SK-N-SH treated with all-trans-retinoic acid at 6 μM for 48 hours (cell line): ENCODE measurements at places on chromosomes 2 and 18.

DNA sequence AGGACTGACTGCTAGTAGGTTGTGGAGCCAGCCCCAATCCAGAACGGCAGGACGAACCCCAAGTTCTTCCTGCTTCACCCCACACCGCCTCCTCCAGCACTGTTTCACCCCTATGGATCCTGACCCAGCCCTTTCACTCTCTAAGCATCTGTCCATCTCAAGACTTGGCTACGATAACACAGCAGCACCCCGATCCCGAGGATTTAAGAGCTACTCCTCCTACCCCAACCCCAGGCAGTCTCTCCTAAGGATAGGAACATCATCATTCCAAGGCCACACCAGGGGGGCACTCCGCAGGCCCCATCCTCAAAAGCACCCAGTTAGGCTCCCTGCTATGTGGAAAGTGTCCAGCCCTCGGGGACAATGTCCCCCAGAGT is 645 bp downstream of the KCTD18 start:
- peak; percentile 51 for ATAC-seq

GRCh38 chr18:12102136-12102842 is 8.6 kb downstream of the ANKRD62 start:
- no peak for ATAC-seq

- ATAC-seq, result no peak
Observed at GRCh38 chr2:70007151-70007550, 45.7 kb upstream of the ASPRV1 start.

- no peak for ATAC-seq
Observed at GRCh38 chr2:11008773-11009172, 97.0 kb downstream of the KCNF1 start.

- ATAC-seq, result no peak
Observed at GRCh38 chr18:33470216-33470615, 29.7 kb upstream of the CCDC178 start.

- no peak for ATAC-seq
Observed at GRCh38 chr2:155714983-155715382, 617.5 kb downstream of the NR4A2 start.

- no peak for ATAC-seq
Observed at GRCh38 chr2:239644011-239644410, 243.2 kb upstream of the HDAC4 start.

DNA sequence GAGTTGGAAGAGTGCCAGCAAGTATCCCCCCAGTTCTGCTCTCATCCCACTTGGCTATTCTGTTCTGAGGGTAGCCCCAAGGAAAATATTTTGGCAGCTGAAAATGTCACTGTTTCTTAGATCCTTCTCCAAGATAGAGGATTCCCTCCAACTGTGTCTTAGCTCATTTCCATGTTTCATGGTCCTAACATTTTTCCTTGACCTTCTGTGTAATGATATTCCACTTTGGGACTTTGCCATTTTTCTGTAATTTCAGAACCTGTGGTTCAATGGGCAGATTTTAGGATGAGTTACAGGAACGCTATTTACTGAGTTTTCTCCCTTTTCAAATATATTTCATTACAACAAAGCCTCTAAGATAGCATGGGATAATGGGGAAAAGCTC is 34.7 kb downstream of the NHEJ1 start:
- ATAC-seq, result no peak

GRCh38 chr2:41572154-41572553 is 475.7 kb upstream of the PKDCC start:
- ATAC-seq, result no peak

DNA sequence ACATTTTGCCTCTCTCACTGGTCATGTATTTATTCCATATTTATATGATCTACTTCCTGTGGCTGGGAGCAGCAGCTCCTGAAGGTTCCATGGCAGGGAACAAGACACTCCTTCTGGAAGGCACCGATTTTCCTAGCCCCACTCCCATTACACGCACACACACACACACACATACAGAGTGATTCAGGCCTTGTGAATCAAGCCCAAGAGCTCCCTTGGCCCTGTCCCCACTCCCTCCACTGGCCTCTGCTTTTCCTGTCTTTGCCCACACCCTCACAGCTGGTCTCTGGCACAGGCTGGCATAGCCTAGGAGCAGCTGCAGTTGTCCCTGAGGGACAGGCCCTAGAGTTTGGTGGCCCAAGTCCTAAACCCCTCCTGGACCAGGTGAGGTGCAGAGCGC is 201.7 kb downstream of the NAPG start:
- ATAC-seq, result no peak

DNA sequence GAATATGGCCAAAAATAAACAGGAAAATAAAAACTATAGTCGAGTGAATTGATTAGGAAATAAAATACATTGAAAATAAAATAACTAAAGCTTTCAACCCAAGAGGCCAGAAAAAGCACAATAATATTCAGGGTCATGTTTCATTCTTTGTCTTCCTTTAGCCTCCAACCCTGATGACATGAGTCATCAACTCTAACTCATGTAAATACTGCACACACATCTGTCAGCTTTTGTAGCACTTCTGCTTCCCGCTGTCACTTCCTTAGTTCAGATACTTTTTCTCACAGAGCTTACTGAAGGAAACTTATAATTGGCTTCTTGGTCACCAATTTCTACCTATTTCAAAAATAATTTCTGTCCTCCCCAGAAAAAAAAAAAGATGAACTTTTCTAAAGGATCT is 112.8 kb downstream of the UPP2 start:
- no peak for ATAC-seq

DNA sequence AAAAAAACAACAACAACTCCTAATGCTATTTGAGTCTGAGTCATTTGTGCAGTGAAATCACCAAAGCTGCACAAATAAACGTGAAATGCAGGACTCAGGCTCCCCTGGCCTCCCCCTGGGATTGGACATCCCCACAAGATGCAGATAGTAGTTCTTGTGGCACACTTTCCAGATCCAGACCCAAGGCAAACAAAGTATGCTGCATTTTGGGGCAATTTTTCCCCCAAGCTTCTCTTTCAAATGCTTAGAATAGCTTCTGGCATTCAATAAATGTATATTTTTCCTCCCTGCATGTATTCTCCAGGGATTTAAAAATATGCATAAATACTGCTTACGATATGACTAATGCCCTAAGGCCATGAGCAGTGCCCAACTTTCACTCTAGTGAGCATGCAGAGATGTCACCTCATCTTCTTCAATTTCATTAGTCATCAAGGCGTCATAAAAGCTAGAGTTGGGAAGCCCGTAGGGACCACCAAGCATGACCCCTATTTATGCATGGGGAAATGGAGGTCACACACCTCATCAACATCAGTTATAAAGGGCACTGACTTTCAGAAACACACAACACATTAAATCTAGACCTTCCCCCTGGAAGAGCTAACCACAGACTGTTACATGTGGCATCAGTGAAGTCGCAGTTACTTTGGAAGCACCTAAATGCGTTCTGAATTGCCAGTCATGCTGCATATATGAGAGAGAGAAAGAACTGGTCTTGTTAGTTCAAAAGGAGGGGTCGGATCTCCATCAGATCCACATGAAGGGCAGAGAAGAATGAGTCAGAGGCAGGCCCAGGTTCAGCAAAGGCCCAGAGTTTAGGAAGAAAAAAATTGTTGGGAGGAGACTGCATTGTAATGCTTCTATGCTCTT is 374.1 kb downstream of the LPIN1 start:
- ATAC-seq, result peak; percentile 48; the same call in 1 of the 3 replicates
